ENCODE measurements at places on chromosomes 1 and 21.

- DNase-seq, result peak; percentile 85
Measured at GRCh38 chr21:27700974-27701614, 734.2 kb upstream of the ADAMTS5 start.

DNA sequence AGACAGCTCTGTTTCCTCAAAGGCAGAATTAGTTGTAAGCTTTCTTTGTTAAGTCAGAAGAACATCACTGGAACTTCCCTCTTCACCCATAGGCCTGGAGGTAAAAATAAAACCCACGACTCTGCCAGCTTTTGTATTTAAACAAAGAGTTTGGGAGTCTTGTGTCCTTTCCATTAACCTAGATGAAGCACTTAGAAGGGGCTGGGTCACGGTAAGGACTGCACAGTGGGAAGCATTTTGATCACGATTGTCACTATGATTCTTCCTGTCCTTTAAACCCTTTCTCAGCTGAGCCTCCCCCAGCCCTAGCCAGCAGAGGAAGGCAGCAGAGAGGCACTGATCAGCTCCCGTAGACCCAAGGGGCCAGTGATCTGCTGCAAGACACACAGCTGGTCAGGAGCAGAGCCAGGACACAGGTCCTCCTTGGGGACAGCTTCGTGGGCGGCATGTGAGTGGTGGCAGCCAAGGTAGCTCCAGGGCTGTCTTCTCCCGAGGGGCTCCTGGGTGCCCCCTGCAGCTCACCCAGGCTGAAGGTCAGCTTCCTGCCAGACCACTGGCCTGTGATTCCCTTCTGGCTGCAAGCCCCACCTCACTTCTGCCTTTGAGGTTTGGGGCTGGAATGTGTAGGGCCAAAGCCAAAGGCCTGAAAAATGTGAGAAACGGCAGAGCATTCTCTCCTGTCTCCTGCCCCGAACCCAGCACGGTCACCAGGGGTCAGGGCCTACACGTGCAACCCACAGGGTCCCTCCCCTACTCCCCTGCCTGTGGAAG lies 4.0 kb upstream of the LAPTM5 start:
- no peak for DNase-seq

DNA sequence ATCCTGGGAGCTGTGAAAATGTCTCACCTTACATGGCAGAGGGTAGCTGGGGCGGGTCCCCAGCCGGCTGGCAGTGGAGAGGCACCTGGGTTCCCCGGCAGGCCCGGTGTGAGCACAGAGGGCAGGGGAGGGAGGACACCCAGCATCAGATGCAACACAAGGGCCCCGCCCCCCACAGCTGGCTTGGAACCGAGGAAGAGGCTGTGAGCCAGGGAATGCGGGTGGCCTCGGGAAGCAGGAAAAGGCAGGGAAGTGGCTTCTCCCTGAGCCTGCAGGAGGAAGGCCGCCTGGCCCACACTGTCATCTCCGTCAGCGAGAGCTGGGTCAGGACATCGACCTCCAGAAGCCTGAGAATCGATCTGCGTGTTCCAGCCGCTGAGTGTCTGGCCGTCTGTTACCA lies 87.3 kb downstream of the SIK1 start:
- DNase-seq, result no peak

DNA sequence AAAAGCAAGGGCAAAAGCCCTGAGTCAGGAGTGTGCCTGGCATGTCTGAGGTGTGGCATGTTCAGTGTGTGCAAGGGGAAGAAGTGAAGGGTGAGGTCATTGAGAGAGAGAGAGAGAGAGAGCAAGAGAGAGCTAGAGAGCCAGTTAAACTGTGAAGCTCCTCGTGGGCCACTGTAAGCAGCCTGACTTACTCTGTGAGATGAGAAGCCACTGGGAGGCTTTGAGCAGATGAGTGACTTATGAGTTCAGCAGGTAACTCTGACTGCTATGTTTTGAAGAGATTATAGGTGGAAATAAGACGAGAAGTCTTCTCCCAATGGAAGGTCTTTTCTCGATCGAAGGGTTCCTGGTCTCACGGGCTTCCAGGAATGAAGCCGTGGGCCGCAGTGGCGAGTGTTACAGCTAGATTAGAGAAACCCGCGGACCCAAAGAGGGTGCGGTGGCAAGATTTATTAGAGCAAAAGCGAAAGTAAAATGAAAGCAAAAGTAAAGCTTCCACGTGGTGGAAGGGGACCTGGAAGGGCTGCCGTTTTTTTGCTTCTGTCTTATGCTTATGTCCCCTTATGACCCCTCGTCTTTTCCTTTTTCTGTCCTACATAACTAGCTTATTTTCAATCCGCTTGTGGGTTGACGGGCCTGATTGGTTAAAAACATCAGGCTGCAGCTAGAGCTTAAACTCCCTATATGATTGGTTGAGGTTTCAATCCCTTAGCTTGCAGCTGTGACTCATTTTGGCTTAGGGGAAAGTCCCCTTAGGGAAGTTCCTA lies 323.1 kb upstream of the FAM78B start:
- DNase-seq, result no peak

DNA sequence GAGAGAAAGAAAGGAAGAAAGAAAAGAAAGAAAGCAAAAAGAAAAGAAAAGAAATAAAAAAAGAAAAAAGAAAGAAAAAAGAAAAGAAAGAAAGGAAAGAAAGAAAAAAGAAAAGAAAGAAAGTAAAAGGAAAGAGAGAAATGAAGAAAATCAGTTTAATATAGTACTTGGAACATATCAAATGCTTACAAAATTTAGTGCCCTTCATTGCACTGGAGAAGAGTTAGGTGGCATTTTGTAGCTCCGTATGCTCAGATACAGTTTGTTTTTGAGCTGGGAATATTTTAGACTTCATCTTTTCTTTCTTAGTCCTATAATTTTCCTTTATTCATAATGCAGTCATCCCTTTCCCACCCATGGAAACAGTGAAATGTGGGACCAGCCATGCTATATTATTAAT lies 56.2 kb upstream of the APP start:
- no peak for DNase-seq
